ENCODE measurements at places on chromosomes 2 and 18.

- DNase-seq = no peak
Measured at GRCh38 chr2:206323486-206323885, 49.0 kb downstream of the ZDBF2 start.

GRCh38 chr2:70930371-70931329 is 5.0 kb upstream of the ATP6V1B1 start:
- DNase-seq = no peak

DNA sequence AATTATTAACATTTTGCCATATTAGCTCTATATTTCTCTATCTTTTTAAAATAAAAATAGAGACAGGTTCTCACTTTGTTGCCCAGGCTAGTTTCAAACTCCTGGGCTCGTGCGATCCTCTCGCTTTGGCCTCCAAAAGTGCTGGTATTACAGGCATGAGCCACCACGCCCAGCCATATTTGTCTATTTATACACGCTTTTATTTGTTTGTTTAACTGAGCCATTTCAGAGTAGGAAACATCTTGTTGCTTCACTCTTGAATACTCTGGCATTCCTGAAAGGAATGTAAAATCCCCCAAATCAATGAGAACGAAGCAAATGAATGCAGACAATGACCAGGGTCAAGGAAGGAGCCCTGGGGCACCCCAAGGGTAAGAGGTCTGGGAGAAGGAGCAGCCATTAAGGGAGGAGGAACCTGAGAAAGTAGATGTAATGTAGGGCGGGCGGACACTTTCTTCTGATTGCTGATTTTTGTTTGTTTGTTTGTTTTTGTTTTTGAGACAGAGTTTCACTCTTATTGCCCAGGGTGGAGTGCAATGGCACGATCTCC is 31.7 kb upstream of the RAB1A start:
- DNase-seq = no peak

DNA sequence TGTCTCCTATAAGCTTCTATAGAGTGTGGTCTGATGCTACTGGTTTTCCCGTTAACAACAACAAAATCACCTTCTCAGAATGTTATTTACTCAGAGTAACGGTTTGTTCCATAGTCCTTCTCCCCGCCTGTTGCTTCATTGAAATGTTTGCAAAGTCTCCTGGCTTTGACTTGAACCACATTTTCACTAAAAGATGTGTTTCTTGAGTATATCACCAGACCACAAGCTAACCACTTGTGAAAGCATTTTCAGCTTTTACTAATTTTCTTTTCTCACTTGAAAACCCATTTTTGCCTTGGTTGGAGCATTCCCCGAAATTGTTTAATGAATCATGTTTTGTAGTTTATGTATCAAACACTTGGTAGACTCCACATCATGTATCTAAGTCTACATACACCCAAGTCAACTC is 121.2 kb downstream of the DPP4 start:
- peak; percentile 62 for DNase-seq

- no peak for DNase-seq
Measured at GRCh38 chr2:19807866-19808265, 93.9 kb downstream of the TTC32 start.

DNA sequence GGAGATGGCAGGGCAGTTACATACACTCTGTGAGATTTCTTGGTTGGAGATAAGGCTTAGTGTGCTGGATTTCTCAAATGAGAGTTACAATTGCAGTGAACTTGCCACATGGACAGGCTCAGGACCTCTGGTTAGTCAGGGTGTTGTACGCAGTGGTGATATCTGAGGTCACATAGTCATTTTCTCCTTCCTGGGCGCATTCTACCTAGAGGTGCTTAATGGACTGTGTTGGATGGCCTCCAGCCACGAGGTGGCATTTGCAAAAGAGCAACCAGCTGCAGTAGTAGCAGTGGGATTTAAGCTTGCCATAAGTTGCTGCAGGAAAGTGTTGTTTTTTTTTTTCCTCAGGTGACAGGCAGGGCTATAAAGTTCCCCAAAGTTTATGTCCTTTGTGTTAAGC is 173.8 kb upstream of the TMEM200C start:
- no peak for DNase-seq

DNA sequence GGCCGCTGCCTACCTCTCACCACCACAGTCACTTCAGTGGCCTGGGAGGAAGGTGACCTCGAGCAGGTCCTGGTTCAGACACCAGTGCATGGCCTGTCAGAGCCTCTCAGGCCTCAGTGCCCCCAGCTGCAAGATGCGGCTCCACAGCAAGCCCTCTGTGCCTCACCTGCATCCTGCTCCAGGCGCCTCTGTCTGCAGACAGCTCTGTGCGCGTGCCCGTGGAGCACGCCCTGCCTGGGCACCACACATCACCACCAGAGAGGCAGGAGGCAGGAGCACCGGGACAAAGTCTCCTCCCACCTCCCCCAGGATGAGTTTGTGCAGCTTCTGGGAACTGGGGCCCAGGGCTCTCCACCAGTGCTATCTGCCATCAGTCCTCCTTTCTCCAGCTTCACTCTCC is 98.7 kb downstream of the TFCP2L1 start:
- DNase-seq = no peak
